ENCODE measurements at places on chromosomes 7 and 10. TPM values are rescaled to one million over a fixed set of nuclear protein-coding genes. Genes with fewer than 3 reads are reported as not detected.

DNA sequence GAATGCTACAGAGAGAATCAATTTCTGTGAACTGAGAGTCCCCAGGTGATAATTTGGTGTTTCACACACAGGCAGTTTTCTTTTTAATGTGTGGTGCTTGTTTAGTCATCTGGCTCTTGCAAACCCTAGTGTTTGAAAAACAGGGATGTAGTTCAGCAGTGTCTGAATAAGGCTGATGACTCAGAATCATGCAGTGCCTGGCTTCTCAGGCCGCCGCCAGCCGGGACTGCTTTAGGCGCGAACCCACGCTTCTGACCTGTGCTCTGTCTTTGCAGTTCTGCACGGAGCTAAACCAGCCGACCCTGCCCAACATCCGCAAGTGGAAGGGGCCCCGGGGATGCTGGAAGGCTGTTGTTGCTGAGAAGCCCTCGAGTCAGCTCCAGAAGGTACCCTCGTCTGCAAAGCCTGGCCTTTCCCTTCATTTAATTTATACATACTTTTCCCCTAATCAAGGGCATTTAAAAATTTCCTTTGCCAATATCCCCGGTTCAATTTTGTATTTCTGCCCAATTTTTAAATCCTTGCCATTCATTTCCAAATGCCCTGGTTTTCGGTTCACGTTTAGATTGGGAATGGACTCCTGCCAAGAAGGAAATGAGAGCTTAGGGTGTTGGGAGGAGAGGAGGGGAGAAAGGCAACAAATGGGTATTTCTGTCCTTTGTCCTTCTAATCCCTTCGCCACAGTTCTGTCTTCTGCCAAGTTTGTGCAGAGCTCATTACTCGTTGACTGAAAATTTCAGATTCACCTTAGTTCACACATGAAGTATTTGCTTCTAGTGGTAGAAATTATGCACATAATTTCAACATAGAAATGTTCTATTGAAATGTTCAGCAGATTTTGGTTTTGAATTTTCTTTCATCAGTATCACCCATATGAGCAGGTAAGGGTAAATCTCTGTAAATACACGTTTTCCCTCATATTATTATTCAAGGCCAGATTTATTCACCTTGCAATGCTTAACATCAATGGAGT lies 108.5 kb upstream of the ANLN start:
- peak; percentile 53 for DNase-seq

DNA sequence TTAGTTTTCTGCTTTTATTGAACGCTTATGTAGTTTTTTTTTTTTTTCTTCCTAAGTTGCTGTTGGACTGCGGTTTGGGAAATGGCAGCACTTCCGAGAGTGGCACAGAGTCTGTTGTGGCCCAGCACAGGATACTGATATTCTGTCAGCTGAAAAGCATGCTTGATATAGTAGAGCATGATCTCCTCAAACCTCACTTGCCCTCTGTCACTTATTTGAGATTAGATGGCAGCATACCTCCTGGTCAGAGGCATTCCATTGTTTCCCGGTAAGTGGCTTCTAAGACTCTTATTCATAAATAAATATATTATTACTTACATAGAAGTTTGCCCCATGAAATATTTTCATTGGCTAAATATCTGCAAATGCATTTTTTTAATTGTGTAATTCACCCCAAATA lies 101.1 kb downstream of the BTAF1 start:
- no peak for DNase-seq

Gene AKR1C2
- polyA plus RNA-seq = 5.7 TPM

GRCh38 chr7:24340727-24341126 lies 56.7 kb downstream of the NPY start:
- DNase-seq = no peak

- DNase-seq = no peak
These were observed 102.6 kb downstream of the SH3PXD2A start for GRCh38 chr10:103752680-103753248.

DNA sequence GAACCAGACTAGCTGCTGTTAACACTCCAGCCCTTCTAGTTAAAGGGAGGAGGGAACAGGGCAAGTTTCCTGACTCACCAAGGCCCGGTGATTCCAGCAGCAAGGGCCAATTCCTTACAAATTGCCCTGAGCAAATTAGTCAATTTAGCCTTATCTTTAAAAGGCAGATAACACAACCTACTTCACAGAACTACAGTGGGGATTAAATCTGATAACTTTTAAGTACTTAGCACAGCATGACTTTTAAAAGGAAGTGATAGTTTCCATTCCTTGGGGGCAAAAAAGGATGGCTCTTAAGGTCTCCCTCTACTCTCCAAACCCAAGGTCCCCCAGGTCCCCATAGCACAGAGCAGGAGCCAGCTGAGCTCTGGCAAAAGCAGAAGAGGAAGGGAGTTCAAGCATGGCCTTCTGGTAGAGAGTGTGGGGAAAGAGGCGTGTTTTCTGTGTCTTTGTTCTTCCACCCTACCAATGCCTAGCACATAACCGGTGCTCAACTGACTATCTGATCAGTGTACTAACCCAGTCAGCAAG lies 4.0 kb downstream of the CDCA7L start:
- no peak for DNase-seq

DNA sequence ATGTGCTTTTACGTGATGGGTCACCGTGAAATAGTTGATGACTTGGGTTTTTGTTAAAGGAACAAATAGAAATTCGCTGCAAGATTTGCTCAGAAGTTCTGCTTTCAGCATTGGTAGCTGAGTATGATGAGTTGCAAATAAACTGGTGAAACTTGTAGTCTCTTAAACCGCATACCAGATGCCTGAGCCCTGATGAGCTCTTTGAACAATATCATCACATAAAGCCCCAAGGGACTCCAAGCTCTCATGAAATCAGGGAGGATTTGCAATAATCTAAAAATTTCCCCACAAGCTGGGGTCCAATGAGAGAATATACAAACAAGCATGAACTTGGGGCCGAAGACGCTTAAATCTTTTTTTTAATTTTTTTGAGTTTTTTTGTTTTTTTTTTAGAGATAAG lies 312.4 kb downstream of the CALN1 start:
- no peak for DNase-seq

Gene NPSR1
- 0.14 TPM for polyA plus RNA-seq

DNA sequence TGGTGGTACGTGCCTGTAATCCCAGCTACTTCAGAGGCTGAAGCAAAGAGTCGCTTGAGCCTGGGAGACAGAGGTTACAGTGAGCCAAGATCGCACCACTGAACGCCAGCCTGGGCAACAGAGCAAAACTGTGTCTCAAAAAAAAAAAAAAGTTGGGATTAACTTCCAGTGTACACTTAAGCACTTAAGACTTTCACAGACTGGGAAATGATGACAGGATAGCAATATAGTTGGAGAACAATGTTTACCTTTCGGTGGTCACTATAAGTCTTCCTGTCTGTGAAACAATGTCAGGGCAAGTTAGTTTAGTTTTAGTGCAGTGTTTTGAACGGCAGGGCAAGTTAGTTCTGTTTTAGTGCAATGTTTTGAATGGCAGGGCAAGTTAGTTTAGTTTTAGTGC lies 130.2 kb downstream of the TPST1 start:
- no peak for DNase-seq

Gene PNLIP
- 0.39 TPM for polyA plus RNA-seq

Gene SAP25
- 3.5 TPM for polyA plus RNA-seq

GRCh38 chr10:75542906-75543305 lies 111.5 kb downstream of the LRMDA start:
- peak; percentile 15 for DNase-seq

Gene CYP3A4
- polyA plus RNA-seq = not detected

DNA sequence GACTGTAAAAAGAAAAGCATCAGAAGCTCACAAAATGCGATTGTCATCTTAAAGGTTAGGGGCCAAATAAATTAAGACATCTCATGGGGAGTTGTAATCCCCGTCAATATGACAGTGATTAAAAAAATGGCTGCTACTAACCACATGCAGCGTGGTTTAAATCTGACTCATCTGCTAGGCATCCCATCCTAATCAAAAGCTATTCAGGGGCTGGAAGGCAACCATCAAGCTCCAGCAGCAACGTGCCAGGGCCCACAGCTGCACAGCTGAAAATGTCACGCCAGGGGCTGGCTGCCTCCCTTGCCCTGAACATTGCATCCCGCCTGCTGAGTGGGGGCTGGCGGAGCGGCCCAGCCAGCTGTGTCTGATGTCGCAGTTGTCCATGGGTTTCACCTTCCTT lies 66.3 kb upstream of the FRMD4A start:
- peak; percentile 69 for DNase-seq

DNA sequence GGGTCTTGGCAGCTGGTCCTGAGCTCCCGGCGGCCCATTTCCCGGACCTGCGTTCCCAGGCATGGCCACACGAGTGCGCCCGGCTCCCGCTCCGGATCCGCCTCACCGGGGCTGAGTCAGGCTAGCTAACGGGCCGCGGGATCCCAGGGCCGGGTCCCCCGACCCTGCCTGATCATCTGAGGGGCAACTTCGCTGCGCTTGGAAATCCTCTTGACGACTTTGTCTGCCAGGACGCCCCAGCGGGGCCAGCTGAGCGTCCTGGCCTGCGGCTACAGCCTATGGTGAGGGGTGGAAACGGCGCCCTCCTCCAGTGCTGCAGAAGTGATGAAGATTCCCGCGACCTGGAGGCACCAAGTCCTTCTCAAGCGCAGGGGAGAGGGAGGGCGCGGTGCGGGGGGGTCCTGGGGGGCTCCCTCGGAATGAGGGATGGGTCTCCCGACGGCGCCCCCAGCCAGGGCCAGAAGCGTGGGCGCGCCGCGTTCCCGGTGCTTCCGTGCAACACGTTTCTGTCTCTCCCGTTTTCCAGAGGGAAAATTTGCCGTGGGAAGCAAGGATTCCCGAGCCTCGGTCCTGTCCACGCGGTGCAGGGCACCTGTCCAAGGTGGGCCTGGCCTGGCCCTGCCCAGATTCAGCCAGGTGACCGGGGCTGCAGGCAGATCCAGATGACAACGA lies 212.4 kb downstream of the CCSER2 start:
- DNase-seq = peak; percentile 39

GRCh38 chr10:91924212-91925021 lies 847 bp downstream of the BTAF1 start:
- no peak for DNase-seq

DNA sequence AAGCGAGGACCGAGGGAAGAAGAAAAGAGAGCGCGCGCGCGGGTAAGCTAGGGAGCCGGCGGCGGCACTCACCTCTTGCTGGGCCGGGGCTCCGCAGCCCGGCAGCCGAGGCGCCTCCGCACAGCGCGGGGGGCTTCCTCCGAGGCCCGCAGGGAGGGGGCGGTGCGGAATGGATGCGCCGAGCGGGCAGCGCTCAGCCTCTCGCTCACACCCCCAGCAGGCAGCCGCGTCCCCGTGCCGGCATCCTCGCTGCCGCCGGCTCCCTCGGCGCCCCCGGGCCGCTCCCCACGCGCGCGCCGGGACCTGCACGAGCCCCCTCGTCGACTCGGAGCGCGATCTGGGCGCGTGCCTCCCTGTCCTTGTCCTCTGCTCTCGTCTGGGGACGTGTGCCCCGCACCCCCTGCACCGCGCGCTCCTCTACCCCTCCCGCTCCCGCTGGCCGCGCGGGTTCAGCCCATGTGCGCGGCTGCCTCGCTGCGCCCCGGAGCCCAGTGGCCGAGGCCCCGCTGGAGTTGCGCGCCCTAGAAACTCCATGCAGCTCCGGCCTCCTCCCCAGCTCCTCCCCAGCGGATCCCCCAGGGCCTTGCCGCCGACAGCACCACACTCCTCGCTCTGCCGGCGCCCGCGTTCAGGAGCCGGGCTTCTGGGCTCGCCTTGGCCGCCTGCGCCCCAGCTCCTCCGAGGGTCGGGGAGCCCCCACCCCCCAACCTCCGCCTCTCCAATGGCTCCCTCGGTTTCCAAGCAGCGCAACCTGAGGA lies 75.3 kb downstream of the CALN1 start:
- DNase-seq = no peak

GRCh38 chr10:29987471-29987870 lies 71.9 kb downstream of the JCAD start:
- DNase-seq = no peak

Gene ITPRID1
- polyA plus RNA-seq = 0.61 TPM

DNA sequence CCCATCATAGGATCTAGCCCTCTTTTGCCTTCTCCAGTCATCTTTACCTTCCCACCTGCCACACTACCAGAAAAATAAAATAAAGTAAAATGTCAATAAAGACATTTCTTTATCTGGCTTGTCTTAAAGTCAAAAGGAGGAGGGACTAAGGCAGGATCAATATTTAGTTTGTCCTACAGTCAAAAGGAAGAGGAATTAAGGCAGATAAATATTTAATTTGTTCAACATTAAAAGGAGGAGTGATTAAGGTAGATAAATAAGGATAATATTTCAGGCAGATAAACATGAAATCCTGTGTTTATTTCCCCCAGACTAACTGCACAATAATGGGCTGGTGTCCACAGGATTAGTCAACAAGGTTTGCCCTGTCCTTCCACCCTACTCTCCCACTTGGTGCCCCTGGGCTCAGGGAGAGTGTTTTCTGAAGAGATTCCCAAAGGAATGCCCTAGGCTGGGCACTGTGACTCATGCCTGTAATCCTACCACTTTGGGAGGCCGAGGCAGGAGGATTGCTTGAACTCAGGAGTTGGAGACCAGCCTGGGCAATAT lies 18.3 kb upstream of the MSMB start:
- no peak for DNase-seq

GRCh38 chr10:46266306-46266985 lies 20.4 kb upstream of the ANTXRL start:
- no peak for DNase-seq

DNA sequence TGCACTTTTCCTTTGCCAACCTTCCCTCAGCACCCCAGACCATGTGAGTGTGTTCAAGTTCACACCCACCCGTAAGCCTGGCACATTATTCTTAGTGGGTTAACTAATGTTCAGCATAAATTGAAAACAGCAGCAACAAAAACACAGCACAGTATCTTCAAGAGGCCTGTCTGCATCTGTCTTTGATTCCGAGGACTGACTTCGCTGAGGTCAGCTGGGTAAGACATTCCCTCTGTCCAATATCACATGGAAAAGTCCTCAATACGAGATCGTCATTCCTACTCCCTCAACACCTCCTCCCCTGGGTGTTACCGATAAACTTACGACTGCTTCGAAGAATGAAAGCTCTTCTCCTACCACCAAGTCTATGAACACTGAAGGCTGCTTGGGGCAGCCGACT lies 218.8 kb downstream of the SFMBT2 start:
- DNase-seq = no peak

DNA sequence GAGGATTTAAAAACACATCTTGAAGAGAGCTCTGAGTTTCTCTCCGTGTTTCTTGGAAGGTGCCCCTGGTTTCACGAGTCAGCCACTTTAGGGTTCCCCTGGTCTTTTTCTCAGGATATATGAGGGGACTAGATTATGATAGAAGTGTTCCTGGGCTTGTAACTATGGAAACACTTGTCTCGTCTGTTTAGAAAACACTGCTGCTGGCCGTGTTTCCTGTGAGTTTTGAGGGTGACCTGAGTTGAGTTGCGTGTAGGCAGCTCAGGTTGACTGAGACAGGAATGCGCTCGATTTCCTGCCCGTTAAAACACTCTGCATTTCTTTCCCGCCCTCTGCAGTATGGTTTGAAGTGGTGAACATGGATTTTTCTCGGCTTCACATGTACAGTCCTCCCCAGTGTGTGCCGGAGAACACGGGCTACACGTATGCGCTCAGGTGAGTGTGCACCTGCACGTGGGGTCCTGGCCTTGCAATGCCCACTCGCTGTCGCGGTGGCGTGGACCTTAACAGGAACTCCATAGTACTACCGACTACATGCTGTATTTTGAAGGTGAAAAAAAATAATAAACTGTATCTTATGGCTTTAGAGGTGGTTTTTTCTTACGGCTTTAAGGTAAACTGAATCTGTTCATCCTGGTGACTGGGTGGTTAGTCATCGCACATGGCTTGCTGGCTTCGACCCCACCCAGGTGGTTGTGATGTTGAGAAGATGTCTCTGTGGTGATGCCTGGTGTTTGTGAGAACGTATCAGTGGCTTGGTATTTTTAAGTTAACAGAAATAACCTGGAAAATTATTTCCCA lies at the start of gene SUN1:
Gene SUN1, plus strand, starts transcription at position 310 of the 801 bp plus-strand sequence. Its CDS starts 49 bp downstream, at position 359.
- no peak for DNase-seq

Gene PODXL
- 91.8 TPM for polyA plus RNA-seq

GRCh38 chr10:65548001-65548400 lies 1377.8 kb upstream of the LRRTM3 start:
- no peak for DNase-seq

Gene LRRC17
- 26.4 TPM for polyA plus RNA-seq

Data from hindlimb muscle (tissue), 1 donor.